AG09319 (cell line): ENCODE measurements at places on chromosomes 2 and 18.

DNA sequence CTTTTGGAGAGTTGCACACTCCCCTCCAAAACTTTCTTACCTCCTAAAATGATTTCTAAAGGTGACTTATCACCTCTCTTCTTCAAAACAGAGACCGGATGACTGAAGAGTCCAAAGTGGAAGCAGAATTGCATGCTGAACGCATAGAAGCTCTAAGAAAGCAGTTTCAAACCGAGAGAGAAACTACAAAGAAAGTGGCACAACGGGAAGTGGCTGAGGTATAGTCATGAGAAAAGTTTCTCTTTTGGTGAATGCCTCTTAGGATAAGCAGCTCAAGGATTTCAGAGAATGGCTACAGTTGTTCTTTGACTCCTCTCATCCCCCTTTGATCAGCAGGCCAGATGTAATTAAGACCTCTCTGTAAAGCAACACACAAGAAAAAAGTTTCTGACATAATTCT lies 73.6 kb downstream of the GTF3C3 start:
- no peak for DNase-seq

DNA sequence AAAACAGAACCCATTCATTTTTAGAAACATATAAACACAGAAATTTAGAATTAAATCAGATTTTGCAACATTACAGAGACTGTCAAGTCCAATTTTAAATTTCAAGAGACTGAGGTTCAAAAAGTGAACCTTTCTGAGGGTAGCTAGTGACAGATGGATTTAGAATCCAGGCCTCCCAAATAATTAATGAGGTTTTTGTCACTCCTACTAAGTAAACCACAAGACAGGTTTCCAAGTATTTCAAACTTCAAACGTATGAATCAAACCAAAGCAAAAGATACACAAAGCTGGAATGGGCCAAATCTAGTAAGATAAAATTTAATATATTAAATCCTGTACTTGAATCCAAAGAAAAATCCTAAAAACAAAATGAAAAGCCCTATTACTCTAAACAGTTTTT lies 25.3 kb downstream of the PPP4R3B start:
- DNase-seq: no peak

GRCh38 chr2:170744248-170745002 lies 25.8 kb upstream of the ERICH2 start:
- DNase-seq: no peak

DNA sequence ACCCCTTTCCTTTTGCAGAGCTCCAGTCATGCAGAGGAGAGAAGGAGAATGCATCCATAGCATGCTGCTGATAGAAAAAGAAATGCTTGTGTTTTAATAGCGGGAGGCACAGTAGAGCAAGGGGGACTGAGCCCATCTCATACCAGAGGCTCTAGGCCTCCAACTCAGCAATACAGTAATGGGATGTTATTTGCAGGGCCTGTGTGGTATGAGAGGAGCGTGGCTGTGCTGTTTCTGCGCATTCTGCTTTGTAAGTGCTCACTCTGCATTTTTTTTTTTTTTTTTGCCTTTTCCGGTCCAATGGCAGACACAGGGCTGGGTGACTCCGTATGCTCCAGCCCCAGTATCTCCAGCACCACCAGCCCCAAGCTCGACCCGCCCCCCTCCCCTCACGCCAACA lies 200.0 kb downstream of the GBX2 start:
- DNase-seq: no peak

GRCh38 chr2:21041943-21042707 lies 1.7 kb downstream of the APOB start:
- DNase-seq: no peak

DNA sequence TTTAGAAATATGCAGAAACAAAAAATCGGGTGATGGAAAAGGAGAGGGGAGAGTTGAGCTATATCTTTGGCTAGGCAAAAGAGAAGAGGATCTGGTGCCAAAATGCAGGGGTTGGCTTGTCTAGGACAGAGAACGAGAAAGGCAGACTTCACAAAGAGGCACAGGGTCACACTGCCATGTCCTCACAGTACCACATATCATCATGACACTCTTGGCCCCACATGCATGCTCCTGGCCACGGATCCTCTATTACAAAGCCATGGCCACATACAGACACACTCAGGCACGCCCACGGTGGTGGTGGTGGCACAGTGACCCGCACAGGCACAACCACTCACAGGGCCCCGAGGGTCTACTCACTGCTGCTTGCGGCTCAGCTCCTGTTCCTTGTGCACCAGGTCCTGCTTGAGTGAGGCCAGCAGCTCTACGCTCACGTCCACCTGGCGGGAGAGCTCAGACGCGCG lies 15.9 kb downstream of the FBXO41 start:
- no peak for DNase-seq

DNA sequence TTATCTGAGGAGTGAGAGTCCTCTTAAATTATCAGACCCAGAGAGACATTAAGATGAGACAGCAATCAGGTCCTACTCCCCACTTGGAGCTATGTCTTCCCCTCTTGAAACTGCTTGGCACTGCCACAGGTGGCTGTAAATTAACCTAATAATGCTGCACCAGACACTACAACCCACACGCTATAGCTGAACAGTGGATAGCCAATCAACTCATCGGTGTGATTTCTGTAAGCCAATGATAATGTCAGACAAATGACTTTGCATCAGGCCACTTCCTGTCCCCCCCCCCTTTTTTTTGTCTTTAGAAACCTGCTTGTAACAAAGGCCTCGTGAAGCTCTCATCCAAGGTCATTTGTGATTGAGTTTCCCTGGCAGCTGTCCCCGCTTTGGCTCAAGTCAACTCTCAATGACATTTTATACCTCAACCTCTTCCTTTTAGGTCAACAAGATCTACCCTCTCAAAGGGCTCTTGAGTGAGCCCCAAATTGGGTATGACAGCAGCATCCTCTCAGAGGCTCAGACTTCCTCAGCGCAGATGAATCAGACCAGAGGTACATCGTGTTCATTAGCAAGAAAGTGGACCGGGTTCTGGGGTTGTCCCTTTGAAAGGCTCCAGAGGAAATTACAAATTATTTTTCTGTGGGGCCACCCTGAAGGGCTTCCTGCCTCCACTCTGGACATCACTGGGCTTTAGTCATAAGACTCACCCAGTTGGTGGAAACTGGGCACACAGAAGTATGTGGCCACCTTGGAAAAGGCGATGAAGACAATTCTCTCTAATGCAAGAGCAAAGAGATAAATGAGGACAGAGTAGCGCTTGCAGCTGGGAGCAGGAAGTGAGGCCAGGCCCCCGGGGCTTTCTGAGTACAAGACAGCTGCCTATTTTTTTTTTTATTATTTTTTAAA lies 73.6 kb downstream of the COPS8 start:
- DNase-seq: no peak

- DNase-seq: no peak
Measured at GRCh38 chr2:144015036-144015435, 504.9 kb downstream of the ZEB2 start.
